ENCODE measurements at places on chromosomes 1 and 21.

GRCh38 chr1:204572923-204573922, 57.0 kb downstream of the MDM4 start:
- no peak for DNase-seq

- no peak for DNase-seq
Measured at GRCh38 chr1:14262637-14263036, 335.8 kb upstream of the KAZN start.

- no peak for DNase-seq
Measured at GRCh38 chr21:25459365-25459764, 147.9 kb downstream of the MRPL39 start.

DNA sequence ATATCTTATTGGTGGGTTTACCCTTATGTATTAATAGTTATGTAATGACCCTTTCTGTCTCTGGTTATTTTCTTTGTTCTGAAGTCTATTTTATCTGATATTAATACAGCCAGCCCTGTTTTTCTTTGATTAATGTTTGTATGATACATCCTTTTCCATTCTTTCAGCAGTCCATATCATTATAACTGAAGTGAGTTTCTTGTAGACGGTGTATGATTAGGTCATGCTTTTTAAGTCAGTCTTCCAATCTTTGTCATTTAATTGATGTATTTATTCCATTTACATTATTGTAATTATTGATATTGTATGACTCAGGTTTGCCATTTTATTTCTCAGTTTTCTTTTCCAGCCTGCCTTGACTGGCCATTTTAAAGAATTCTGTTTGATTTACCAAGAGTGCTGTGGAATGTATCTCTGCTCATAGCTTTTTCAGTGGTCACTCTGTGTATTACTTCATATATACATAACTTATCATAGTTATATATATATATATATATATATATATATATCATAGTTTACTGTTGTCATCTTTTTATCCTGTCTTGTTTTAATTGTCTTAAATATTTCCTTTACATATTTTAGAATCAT, 10.5 kb downstream of the RAB4A start:
- DNase-seq: no peak

- no peak for DNase-seq
Measured at GRCh38 chr1:110570307-110570706, 35.9 kb downstream of the KCNA2 start.

GRCh38 chr1:32104127-32104526, 3.7 kb upstream of the KPNA6 start:
- no peak for DNase-seq
